Left lobe of liver (tissue), 2 donors: ENCODE measurements at places on chromosomes 5 and 9.

DNA sequence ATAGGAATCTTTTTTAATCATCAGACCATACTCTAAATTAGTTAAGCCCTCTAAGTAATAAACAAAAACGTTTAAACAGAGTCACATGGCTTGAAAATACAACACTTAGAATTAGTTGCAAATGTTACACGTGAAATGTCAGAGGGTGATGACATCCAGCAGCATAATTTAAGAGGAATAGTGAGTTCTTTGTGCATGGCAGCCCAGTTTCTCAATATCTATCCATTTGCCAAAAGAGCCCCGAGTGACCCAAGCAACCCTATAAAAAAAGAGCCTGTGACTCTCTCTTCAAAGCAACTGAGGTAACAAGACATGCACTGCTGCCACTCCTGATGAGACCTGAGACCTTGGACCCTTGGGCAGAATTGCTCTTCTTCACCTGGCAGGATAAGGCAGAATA lies 96.9 kb upstream of the RASA1 start:
- DNase-seq = no peak

DNA sequence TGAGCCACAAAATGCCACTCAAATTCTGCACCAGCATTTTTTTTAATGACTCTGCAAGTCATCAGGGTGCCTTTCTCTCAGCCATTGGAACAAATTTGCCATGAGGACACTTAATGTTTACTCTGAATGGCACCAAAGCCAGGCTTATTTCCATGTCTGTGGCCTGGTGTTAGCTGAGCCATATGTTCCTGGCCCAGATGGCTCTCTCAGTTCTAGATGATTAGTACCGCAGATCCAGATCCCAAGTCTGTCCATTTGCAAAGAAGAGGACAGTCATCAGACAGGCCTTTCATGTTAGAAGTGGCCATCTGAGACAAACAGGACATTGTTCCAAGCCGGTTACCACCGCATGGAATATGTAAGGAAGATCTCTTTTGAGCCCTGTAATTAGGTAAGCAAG lies 70.3 kb downstream of the INSYN2B start:
- DNase-seq = no peak

- no peak for DNase-seq
Measured at GRCh38 chr5:67021031-67021430, 175.6 kb downstream of the CD180 start.

DNA sequence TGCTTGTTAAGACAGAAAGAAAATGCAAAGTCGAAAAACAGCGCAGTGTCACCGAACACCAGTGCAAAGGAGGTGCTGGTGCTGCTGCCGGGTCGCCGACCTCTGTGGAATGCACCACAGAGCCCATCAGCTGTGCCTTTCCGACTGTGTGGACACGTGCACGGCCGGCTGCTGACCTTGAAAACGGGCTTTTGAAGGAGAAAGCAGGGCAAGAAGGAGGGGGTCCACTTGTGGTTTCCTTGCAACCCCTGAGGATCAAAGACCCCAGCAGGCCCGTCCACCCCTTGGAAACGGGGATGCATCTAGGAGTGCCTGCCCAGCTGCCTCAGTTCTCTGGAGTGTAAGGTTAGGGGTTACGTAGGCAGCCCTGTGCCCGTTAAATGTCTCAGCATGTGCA lies 6.2 kb upstream of the OLFM1 start:
- no peak for DNase-seq

DNA sequence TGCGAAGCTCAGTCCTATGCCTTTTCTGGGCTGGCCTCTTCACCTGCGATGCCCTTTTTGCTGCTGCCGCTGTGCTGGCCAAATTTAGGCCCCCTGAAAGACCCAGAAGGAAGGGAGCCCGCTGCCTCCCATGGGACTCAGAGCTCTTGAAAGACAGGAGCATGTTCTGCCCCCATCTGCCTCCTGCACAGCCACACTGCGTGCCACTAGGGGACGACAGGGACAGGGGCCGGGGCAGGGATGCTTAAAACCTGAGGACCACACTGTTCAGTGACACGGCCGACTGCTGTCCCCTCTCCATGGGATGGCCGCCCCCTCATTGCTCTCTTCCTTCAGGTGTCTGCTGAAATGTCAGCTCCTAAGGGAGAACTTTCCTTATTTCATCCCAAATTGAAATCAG lies 132.4 kb downstream of the ADAMTS2 start:
- DNase-seq = no peak

- no peak for DNase-seq
Measured at GRCh38 chr5:58834242-58835225, 251.7 kb downstream of the RAB3C start.

- DNase-seq = no peak
Measured at GRCh38 chr5:138559937-138560336, 15.3 kb downstream of the HSPA9 start.

- DNase-seq = no peak
Measured at GRCh38 chr5:1074226-1074625, 37.6 kb downstream of the SLC12A7 start.

GRCh38 chr9:127209220-127209619 lies 55.4 kb upstream of the GARNL3 start:
- DNase-seq = no peak

DNA sequence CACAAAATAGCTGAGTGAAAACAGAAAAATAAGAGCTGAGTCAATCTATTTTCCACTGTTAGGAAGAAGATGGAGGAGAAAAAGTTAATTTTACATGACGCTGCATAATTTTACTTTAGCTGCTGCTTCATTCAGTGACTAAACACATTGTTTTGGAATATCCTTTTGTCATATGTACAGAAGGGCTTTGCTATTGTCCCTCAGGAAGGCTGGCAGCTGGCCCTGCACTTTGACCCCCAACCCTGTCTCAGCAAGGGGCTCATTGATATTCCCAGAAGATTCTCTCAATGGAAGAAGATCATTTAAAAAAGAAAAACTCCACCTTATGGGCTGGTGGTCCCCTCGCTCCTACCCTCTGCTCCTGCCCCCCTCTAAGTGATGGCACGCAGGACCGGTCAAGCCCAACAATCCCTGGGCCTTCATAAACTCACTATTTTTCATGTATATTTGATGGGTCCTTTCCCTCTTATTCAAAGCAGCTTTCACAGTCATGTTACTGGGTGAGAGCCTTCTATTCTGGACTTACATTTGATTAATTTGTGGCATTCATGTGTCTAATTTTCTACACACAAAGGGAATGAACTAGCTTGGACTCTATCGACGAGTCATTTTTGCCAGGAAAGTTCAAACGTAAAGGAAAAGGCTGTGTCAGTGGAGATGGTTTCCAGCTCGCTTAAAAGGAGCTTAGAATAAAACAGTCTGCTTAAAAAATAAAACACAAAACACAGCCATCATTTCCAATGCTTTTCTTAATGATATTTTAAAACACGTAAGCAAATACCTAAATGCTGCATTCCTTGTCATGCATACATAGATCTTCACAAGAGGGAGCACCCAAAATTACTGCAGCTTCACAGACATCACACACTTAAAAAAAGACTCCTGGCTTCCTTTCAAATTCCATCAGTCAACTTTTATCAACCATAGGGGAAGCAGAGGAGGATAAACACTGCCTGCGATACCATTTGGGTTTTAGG lies 104.7 kb downstream of the EFNA5 start:
- no peak for DNase-seq

DNA sequence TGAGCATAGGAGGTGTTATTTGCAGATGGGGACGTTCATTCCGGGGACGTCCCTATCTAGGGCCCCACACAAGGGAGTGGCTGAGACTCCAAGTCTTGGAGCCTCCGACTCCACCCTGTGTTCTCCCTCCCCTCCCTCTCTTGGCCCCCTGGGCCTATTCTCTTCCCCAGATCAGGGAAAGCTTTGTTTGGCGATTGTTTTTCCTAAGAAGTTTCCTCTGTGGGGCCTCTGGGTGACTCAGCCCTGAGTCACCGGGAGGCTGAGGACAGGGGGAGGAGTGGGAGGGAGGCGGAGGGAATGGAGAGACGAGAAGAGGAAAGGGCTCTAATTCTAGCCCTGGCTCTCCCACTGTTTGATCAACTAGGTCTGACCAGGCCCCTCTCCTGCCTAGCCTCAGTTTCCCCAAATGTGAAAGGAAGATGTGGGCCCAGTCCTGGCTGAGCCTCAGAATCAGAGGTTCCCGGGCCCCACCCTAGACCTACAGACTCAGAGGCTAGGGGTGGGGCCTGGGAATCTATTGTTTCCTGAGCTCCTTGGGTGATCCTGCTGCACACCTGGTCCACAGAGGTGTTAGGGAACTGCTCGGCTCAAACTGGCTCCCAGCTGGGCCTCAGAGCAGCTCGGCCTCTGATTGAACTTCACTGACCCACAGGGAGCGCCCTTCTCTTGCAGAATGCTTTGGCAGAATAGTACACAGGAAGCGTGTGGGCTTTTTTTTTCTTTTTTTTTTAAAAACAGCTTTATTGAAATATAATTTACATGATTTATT lies 19.2 kb downstream of the GSN start:
- DNase-seq = no peak

DNA sequence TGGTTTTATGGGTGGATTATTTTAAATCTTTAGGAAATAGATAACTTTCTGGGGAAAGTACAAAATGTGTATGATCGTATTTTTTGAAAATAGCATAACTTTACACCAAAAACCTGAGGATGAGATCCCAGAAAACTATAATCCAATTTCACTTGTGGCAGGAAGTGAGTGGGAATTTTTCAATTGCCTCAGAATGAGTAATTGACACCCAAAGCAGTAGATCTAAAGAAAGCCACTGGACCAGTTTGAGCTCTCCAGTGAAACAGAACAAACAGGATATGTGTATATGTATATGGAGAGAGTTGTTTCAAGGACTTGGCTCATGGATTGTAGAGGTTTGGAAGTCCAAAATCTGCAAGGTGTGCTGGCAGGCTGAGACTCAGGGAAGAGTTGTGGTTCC lies 109.2 kb upstream of the SHB start:
- no peak for DNase-seq

- no peak for DNase-seq
Measured at GRCh38 chr5:86008293-86008692, 609.4 kb upstream of the COX7C start.

GRCh38 chr9:125099816-125100215 lies 43.5 kb downstream of the SCAI start:
- DNase-seq = no peak

DNA sequence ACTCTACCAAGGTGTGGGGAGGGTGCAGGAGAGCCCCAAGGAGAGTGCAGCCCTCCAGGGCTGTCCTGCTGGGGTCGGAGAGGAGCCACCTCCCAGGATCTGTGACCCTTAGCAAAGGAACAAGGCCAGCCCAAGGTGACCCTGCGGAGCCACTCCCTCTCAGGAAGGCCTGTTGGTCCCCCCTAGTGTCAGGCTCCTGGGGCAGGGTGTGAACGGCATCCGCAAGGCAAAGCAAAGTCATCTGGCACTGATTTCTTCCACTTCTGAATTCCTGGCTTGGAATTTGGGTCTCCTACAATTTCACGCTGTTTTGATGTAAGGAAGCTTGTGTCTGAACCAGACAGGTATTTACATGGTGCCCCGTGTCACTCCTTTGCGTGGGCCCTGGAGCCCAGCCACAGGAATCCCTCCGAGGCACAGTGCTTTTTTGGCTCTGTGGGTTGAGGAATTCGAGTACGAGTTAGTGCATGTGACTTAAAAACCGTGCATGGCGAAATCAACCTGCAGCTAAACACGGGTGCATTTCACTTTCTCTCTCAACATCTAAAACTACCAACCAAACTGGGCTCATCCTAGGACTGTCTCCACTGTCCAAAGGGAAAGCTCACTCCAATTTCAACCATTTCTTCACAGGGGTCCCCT lies 24.5 kb upstream of the GFPT2 start:
- no peak for DNase-seq

GRCh38 chr5:97629276-97629675 lies 446.2 kb upstream of the RIOK2 start:
- no peak for DNase-seq

DNA sequence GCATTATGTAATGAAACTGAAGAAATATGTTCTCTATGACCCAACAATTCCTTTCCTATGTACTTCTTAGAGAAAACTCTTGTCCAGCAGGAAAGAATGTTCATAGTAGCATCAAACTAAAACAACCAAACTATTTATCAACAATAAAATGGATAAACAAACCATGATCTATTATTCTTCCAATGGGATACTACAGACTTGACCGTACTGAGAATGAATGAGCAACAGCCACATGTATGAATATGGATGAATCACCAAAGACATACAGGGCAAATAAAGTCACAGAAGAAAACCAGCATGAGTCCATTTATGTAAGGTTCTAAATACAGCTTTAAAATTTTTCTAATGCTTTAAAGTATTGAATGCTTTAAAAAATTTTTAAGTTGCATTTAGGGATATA lies 73.6 kb upstream of the SUSD1 start:
- no peak for DNase-seq

DNA sequence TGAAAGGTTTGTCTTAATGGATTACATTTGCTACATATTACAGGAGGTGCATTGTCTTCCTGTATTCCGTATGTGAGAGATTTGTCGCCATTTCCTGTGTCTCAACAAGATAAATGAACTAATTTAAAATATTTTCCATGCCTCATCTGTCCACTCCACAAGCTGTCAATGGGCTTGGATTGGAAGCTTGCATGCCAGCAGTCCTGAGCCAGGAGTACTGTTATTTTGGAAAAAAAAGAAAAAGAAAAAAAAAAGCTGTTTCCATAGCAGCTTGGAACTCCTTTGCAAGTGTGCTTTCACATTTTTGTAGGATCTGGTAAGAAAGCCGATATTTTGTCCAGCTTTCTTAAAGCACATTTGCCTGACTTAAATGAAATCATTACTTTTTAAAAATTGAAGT lies 330.8 kb downstream of the KDM4C start:
- no peak for DNase-seq

- no peak for DNase-seq
Measured at GRCh38 chr9:36470643-36471290, 70.7 kb upstream of the RNF38 start.

DNA sequence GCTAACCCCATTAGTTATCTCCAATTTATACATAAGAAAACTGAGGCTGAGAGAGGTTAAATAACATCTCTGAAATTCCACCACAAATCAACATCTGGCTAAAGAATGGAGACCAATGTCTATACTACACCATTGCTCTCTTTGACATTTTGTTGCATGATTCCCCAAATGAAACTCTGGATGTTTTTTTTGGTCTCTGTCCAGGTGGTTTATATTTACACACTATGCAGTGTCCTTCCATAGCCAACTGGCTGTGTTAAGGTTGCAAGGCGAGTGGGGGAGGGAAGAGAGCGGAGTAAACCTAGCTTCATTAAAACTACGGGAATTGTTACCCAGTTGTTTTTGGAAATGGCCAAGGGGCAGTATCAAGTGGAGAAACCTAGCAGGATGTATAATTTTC lies 67.2 kb downstream of the KIF4B start:
- no peak for DNase-seq

DNA sequence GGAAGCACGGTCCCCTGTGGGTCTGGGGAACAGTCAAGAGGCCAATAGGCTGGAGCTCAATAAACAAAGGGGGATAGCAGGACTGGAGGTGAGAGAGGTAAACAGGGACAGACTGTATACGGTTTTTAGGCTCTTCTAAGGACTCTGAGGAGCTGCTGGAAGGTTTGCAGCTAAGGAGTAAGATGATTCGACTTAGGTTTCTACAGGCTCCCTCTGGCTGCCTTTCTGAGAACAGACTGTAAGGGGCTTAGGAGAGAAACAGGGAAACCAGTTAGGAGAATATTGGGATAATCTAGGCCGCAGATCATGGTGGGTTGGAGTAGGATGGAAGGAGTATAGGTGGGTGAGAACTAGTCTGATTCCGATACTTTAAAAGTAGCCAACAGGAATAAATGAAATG lies 10.4 kb downstream of the CDK5RAP2 start:
- no peak for DNase-seq
